HEK293T (cell line): ENCODE measurements at places on chromosomes 1 and 21.

DNA sequence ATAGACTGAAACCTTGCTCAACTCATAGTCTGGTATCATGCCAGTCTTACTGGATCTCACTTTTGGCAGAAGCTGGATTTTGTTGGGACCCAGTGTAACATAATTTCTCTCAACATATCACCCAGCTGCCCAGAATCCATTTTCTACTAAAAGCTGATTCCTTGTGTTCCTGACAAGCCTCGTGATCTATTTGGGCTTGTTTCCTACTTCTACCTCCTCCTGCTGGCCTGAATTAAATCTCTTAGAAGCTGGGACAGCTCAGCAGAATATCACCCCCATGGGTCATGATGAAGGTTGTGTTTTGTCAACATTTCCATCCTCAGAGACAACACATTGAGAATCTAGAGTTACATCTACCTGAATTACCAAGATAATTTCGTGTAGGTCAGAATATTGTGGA, 7.7 kb downstream of the GOLT1A start:
- DNase-seq, result no peak

GRCh38 chr1:116334868-116335635, 38.0 kb upstream of the ATP1A1 start:
- no peak for DNase-seq

DNA sequence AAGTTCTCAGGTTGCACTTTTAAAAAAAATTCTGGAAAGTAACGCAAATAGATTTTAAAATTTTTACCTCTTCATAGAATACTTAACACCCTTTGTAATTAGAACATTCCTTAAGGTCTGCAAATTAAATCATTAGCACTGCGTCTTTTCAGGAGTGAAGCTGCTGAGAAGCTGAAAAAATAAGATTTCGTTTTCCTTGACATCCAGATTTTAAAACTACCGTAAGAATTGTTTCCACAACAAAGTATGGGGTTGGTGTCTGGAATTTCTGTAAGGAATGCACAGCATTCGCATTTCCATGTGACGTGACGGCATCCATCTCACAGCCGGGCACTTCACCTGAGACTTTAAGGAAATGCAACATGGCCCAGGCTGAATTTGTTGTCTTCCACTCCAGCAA, 76.3 kb upstream of the COX20 start:
- DNase-seq, result no peak

DNA sequence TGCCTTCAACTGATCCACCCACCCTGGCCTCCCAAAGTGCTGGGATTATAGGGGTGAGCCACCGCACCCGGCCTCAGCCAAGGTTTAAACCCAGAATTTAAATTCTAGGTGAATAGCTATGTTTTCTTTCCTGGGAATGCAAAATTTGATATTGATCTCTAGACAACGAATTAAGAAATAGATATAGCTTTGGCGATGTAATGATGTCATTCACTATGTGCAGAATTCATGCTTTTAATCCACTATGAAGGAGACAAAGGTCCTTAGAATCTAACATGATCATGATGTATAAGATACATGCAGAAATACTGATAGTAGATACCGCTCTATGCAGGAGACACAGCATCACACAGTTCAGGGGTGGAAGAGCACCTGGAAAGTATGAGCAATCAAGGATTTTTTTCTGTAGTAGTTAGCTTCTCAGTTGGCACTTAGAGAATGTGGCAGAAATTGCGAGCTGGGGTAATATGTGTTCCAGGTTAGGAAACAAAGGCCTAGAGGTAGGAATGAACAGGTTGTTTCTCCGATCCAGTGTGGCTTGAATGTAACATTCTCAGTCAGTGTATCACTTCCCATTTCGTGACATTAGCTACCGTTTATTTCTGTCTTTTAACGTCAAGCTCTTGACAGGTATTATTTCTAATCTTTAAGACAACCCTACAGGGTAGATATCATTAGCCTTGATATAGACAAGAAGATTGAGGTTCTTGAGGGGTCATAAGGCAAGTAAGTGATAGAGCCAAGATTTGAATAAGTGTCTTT, 3.0 kb upstream of the CEP350 start:
- no peak for DNase-seq

DNA sequence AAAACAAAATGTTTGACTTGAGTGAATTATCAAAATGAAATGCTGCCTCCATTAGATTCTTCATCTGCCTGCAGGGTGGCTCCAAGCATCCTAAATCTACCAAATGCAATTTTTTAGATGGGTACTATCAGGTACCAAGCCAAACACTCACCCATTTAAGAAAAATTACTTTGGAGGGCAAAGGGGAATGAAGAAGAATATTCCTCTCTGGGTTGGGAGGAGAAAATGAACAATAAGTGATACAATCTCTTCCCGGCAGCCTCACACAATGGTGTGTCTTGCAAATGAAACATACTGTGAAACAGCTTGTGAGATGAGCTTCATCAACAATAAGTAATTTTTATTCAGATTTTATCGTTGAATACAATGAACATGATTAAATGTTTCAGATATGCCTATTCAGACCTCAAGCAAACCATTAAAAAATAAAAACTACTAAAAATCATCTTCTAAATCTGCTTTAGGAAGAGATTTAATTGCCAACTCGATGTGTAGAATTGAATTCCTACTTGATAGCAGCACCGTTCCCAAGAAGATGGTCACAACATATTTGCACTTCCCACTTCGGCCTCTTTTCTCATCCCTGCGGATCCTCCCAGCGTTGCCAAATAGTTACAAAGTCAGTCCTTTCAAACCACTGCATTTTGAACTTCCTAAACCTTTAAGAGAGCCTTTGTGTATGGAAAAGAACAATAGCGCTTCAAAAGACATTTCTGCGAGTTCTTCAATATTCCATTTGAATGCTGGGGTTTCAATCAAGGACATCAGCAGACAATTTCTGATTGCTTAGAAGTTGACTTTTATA, 2.7 kb downstream of the DAB1 start:
- DNase-seq, result no peak

- DNase-seq, result no peak
These were observed 459.3 kb downstream of the ADGRL2 start for GRCh38 chr1:82260051-82260450.

DNA sequence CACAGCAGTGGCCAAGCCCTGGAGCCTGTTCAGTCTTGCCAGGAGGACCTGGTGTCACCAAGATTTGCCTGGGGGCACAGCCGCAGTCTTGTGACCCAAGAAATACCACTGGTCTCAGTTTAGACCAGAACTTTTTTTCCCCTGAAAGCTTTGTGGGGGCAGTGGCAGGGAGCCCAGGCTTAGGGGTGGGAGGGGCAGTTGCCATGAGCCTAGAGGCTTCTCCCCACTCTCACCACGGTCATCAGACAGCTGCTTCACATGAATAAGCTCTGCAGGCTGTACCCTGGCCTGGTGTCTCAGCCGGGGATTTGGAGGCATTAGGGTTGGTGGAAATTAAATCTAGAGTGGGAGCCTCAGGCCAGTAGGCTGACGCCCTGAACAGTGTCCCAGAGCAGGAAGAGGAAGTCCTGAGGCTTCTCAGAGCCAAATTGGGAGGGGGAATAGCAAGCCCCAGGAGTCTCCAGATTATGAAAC, 73.7 kb downstream of the SLC16A1 start:
- DNase-seq, result no peak

- no peak for DNase-seq
These were observed 68.5 kb downstream of the SLC37A1 start for GRCh38 chr21:42581993-42582786.

DNA sequence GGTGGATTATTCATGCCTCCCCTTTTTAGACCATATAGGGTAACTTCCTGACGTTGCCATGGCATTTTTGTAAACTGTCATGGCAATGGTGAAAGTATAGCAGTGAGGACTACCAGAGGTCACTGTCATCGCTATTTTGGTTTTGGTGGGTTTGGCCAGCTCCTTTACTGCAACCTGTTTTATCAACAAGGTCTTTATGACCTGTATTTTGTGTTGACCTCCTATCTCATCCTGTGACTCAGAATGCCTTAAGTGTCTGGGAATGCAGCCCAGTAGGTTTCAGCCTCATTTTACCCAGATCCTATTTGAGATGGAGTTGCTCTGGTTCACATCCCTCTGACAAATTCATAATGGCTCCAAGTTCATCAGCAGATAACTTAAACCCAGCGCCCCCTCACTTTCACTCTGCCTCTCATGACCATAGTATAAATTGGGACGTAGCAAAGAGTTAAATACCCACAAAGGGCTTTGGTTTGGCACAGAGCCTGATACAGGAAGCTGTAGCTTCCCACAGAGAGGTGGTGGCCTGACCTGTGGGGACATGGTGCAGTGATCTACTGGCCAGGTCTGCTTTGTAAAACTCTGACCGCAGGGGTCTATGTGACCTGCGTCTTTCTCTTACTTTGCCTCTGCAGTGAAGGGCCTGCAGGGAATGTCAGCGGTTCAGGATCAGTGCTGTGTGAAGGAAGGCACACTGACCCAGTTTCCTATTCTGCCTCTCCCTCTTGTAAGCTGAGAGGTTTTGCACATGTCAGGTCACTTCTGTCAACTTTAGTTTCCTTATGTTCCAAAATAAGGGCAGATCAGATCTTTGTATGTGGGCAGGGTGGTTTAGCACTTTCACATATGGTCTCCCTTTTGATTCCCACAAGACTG, 78.1 kb upstream of the ZNF644 start:
- no peak for DNase-seq

DNA sequence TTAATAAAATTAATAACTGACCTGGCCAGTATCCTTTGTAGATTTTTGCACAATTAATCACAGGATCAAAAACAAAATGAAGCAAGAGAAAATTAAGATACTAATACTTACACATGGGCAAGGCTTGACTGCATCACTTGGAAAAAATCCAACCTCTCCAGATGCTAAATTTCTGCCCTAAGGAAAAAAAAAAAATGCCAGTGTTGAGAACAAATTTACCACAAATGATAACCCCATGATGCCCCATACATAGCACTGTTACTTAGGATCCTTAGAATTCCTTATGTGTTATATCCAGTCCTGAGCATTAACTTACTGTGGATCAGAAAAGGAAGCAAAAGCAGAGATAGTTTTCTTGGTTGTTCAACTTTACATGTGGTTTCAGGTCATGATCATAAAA, 347.5 kb downstream of the VAV3 start:
- DNase-seq, result no peak

- DNase-seq, result no peak
These were observed 208.4 kb upstream of the CAMK1G start for GRCh38 chr1:209375097-209375496.

GRCh38 chr1:196183941-196184340, 424.3 kb downstream of the KCNT2 start:
- no peak for DNase-seq

- DNase-seq, result no peak
These were observed 4.9 kb downstream of the MFN2 start for GRCh38 chr1:11985171-11985570.

- DNase-seq, result no peak
These were observed 52.9 kb downstream of the OSBPL9 start for GRCh38 chr1:51669816-51670215.
